ENCODE measurements at places on chromosomes 11 and 22. TPM values are rescaled to one million over a fixed set of nuclear protein-coding genes. Genes with fewer than 3 reads are reported as not detected.

MIAT gene
- 6.8 TPM for total RNA-seq

DNA sequence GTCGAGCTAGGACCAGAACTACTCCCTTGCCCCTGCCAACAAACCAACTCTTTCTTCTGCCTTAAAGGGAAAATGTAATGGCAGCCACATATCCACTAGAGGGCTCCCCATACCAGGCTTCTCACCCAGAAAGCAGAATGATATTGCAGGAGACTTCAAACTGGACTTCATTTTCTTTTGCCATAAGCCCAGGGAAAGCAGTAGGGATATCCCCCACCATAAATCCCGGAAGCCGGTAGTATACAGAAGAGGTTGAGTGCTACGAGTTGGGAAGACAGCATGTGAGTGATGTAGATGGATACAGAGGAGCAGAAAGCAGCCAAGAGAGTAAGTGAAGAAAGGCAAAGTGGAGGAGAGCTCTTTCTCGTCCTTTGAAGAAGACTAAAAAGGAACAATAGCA lies 12.1 kb downstream of the PLAAT5 start:
- peak; percentile 74 for DNase-seq

ROBO4 gene
- 29.5 TPM for total RNA-seq

DNA sequence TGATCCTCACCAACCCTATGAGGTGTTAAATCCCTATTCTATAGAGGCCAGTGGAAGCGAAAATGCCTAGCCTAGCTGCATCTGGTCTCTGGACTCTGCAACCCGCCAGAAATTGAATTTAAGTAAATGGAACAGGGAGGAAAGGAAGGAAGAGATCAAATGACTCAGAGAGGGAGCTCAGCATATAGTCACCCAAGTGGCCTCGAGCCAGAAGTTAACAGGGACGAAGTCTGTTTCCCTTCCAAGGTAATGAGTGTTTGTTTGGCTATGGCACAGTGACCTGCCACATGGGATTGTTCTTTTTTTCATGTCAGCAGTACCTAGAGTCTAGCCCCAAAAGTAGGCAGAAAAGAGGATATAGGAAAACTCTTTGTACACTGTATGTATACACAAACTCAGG lies 66.3 kb downstream of the PAK1 start:
- peak; percentile 74 for DNase-seq

SCT gene
- total RNA-seq, result not detected

DNA sequence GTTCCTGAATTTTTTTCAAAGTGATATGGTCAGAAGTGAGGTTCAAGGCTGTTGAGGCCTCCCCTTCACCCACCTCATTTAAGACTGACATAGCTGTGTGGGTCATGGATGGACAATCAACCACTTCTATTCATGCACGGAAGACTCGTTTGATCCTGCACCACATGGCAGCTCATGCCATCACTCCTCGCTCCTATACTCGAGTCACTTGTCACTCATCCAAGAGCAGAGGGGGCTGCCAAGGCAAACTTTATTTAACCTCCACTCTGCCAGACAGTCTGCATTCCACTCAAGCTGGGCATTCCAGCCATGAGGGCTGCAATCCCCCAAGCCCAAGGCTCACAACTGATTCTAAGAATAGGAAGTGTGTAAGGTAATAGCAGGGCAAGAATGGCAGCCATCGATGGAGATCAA lies 34.1 kb downstream of the SNX19 start:
- no peak for DNase-seq

- DNase-seq, result no peak
These were observed 388.0 kb downstream of the TBC1D22A start for GRCh38 chr22:47150426-47150825.

BACE1-AS gene
- total RNA-seq, result 8.9 TPM

DNA sequence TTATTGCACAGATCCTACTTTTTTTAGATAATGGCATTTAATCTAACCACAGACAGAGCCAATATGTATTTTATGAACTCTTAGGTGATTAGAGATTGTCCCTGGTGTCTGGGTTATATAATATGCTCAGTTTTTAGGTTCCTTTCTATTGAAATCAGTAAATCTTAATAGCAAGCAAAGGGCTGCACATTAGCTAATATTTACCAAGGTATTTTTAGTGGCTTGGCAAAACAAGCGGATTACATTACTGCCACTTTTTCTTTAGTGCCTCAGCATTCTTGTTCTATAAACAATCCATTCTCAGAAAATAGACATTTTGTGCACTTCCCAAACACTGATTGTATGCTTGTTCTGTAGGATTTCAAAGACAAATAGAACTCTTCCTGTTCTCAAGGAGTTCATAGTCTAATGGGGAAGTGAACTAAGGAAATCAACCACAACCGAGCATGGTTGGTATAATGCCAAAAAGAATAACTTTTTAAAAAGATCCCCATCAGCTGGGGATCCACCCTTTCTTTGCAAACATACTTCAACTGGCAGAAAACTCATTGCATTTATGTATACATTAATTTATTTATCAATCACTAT lies 23.8 kb downstream of the KCNJ1 start:
- DNase-seq, result no peak

DNA sequence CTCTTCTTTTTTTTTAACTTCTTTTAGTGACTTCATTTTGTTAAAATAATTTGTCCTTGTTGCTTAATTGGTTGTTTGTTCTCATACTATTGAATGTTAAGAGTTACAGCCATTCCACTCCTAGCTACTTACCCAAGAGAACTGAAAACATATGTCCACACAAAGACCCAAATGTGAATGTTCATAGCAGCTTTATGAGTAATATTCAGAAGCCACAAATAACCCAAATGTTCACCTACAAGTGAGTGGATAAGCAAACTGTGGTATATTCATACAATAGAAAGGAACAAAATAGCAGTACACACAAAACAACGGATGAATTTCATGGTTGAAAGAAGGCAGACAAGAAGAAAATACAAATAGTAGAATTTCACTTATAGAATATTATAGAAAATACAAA lies 1.4 kb upstream of the OR4D11 start:
- DNase-seq, result no peak

- DNase-seq, result peak; percentile 43
These were observed 125.0 kb downstream of the KCNQ1 start for GRCh38 chr11:2569731-2570210.
